ENCODE measurements at places on chromosomes 2 and 18.

DNA sequence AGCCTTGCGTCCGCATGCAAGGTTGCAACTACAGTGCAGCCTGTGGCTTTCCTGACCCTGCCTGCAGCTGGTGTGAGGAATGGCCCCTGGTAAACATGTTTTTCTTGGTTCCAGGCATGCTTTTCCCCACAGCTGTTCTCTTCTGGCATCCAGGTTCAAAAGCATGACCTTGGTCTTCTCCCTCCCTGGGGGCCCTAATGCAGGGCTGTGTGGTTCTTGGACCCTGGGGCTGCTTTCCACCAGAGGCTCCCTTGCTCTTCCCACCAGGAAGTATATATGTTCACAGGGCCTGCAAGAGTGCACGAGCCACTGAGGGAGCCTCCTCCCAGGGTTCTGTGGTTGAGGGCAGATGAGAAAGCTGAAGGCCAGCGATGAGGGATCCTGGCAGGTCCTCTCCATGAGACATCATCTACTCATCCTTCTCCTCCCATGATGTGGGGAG, 125.9 kb downstream of the BCL2L11 start:
- DNase-seq: no peak

DNA sequence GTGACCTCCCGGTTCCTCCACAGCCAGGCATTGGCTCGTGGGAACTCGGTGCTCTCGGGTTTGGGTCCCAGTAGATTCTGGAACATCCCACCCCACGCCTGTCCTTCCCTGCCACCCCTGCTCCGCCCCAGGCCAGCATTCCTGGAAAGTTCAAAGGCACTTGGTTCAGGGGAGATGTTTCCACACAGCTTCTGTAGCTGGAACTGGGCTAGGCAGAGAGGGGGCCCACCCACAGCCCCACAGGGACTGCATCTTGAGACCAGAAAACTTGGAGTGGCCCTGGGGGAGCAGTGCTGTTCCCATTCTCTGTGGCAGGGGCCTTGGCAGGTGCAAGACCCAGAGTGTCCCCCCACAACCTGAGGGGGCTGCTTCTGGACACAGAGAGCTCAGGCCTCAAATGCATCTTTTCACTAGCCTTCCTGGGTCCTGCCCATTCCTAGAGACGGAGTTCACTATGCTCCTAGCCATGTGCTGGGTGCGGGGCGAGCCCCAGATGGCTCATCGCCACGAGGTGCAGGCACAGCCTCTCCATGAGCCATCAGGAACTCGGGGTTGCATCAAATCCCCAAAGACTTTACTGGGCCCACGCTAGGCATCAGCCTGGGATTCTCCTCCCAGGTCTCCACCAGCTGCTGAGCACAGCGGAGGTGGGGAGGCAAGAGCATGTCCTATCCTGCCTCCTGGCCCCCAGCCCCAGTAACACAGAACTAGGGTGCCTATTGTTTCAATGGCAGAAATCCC, 68.7 kb downstream of the ZFP36L2 start:
- no peak for DNase-seq

DNA sequence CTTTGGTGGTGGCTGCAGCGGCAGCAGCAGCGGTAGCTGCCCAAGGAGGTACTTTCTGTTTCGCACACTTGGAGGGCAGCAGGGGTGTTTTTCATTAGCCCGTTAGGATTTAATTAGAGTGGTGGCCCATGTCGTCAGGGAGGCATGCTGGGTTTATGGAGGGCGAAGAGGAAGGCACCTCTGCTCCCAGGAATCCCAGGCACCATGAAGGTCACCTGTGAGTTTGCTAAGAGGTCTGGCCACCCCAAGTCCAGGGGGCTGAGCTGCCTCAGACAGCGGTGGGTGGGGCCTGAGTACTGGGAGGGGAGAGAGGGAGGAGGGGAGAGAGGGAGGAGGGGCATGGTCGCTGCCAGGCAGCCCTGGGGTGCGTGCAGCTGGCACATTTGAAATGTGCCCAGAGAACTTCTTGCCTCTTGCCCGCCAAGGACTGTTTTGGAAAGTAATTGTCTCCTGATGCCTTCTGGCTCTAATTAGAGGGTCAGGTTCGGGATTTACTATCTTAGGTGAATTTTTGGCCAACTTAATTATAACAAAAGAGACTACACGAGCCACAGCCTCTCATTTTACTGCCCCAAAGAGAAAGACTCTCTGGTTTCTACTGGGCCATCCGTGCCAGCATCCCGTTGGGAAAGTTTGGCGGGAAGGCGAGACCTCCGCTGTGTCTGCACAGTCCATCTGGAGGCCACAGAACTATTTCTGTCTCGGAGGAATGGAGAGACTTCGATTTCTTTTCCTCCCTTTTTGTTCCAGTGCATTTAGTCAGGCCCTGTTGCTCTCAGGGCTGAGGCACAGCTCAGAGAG, 62.0 kb downstream of the GLI2 start:
- DNase-seq: no peak

GRCh38 chr2:15667809-15668556, 76.3 kb downstream of the DDX1 start:
- DNase-seq: no peak

DNA sequence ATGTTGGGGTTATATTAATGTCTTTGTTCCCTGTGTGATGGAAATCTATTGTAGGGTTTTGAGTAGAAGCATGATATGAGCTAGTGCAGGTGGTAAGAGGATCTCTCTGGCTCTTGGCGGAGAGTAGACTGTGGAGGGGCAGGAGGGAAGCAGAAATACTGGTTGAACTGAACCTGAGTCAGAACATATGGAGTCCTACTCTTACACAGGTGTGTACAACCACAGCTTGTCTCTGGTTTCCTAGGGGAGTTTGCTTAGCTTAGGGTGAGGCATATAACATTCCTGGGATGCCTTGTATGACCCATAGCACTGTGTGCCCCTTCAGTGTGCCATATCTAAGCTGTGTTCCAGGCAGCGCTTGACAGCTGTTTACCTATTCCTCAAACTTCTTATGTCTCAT, 97.3 kb upstream of the GCFC2 start:
- no peak for DNase-seq

- DNase-seq: no peak
These were observed 45.2 kb downstream of the ACVR1 start for GRCh38 chr2:157830696-157831570.

DNA sequence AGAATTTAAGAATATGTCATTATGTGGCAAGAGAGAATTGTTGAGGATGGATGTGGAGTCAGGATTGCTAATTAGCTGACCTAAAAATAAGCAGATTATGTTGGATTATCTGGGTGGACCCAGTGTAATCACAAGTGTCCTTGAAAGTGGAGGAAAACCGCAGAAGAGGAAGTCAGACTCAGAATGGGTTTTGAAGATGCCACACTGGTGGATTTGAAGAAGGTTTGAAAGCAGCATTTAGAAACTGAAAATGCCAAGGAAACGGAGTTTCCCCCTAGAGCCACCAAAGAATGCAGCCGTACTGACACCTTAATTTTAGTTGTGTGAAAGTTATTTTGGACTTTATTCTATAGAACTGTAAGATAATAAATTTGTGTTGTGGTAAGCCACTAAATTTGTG, 41.6 kb upstream of the DPP10 start:
- DNase-seq: no peak

- DNase-seq: peak; percentile 98
These were observed 135.4 kb upstream of the MGAT5 start for GRCh38 chr2:134118279-134119116.

DNA sequence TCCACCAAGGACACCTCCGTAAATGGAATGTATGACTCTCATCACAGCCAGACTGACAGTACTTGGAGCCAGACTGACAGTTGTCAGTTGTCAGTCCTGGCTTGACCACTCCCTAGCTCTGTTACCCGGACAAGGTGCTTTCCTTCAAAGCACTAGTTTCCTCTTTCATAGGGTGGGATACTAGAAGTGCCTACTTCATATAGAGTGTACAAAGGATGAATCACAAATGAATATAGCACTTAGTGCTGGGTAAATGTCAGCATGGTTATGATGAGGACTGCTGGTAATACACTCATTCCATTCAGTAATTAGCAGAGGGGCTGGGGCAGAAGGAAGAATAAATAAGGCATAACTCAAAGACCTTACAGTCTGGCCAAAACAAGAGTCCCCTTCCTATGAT, 91.4 kb downstream of the ARL4C start:
- no peak for DNase-seq

DNA sequence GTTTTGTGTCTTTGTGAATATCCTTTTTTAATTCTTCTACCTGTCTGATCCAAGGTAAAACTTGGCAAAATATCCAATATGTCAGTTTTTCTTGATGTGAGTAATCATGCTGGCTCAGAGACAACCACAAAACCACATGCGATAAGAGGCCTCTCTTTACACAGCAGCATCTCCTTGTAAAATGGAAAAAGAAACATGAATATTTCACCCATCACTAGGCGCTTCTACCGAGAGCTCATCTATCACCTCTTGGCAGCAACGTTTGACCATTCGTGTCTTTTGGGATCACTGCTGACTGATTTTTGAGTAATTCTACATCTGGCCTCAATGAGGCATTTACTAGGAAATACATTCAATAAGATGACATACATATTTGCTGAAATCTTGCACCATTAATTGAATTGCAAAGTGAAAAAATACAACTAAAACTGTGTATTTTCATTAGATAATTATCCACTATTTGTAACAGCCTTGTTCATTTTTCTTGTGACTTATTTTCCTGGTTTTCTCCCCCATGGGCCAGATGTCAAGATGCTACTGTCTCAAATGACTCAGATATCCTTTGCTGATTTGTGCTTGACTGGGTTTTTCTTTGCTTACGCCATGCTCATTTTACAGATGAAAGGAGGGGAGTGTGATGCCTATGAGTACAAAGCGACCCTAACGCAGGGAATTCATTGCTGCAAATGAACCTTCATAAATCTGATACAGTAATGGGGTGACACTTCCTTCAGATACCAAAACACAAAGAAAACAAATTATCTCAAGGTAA, 467.5 kb downstream of the FBXO15 start:
- DNase-seq: no peak
